ENCODE measurements at places on chromosomes 7 and 10.

DNA sequence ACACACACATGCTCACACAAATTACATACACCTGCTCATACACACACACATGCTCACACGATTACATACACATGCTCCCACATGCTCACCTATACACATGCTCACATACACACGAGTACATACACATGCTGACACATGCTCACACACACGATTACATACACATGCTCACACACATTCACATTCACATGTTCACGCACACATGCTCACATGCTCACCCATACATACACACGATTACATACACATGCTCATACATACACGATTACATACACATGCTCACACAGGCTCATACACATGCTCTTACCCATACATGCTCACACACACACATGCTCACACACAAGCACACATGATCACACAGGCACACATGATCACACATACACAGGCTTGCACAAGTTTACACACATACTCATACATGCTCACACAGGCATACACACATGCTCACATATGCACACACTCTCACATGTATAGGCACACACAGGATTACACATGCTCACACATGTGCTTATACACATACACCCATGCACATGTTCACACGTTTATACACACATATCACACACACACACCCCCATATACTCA is 118.5 kb downstream of the PAXIP1 start:
- no peak for DNase-seq

DNA sequence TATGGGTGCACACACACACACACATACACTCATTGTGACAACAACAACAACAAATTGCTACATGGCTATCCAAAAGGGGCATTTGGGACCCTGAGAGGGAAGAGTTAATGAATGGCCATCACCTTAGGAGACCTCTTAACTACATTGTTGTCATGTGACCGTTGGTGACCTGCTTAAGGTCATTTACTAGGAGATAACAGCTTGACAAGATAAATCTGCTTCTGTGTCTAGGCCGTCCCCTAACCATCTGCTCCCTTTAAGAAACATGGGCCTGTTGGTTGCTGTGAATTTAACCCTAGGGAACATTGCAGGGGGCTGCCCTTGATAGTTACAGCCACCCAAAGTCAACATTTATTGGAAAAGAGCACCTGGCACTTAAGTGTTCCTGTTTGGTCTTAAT is 29.7 kb downstream of the C1QL3 start:
- DNase-seq = peak; percentile 41

GRCh38 chr10:43323245-43323644 is 48.2 kb upstream of the FXYD4 start:
- DNase-seq = no peak

DNA sequence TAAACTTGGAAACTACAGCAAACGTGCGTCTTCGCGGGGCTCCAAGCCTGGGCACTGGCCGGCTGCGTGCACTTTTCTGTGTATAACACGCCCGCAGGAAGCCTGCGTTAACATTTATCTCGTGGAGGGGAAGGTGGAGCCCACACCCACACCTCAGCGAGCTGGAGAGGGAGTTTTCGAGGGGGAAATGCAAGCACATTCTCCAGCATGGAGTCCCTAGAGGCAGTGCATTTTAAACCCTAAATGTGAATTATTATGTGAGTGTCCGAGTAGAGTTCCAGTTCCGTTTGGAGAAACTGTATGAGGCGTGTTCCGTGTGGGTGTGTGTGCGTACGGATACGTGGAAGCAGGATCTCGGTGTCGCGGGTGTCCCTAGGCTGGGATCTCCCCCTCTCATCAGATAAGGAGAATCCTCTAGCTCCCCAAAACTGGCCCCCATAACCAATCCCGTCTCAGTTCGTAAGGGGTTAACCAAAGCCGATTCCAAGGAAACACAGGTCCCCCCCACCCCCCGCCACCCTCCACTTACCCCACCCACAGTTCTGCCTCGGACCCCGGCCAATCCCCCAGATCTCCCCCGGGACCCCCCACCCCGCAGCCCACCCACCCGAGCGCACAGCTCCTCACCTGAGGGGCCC is 403 bp downstream of the CDK6 start:
- DNase-seq = peak; percentile 45

- DNase-seq = no peak
These were observed 2.7 kb downstream of the ZNF503 start for GRCh38 chr10:75398692-75399460.

DNA sequence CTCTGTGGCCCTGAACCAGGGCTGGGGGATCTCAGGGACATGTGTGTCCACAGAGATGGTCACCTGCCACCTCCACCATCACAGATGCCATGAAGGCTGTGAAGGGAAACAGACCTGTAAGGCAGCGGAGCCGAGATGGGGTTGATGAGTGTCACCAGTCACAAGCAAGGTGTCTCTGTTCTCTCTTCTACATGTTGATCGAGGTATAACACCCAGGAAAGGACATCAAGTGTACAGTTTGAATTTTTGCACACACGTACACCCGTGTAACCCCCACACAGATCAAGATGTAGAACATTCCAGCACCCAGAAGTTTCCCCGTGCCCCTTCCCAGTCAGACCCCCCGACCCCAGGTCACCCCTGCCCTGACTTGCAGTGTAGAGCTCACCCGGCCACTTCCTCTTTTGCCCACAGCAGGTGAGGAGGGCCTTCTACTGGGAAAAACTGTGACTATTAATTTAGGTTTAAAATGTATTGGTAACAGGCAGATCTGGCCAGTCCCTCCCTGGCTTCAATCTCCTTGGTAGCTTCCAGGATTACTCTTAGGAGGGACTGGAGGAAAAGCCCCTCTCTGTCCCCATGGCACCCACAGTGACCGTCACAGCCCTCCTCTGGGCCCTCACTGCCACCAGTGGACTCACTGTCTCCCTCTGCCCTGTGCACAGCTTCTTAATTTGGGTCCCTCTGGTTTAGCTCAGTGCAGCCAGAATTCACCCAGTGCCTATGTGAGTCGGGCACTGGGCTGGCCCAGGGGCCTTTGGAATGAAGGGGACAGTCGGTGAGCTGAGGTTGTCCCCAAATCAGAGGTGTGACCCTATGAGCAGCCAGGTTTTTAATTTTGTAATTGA is 108.2 kb downstream of the LHPP start:
- DNase-seq = no peak

- DNase-seq = no peak
These were observed 501.3 kb downstream of the GFRA1 start for GRCh38 chr10:115771755-115772154.

DNA sequence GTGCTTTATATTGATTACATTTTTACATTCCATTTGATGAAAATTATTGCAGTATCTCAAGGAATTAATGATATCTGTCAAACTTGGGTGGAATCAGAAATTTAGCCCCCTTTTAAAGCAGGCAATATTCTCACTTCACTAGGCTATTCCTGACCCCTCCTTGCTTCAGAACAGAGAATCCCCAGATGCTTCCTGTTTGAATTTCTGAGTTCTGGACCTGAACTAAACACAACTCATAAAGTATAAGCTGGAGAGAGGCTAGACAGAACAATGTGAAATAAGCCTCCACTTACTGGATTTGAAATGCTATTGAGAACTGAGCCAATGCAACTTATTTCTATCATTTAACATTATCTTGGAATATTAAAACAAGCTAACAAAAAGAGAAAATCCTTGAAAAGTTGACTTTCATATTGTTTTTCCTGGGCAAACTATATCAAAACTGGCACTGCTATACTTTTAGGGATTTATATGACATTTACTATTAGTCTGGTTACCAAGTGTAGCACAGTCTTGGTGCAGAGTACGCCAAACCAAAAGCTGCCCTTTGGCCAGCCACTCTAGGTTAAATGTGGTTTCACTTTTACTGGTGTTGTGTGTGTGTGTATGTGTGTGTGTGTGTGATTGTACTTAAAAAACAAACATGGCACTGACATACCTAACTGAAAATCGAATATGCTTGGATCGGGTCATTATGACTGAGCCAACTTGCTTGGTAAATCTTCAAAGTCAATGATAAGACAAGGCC is 19.0 kb upstream of the AGMO start:
- no peak for DNase-seq

GRCh38 chr7:94655848-94656657 is at the start of gene SGCE:
TSS of gene SGCE (minus strand) at chr7:94656133. CDS start at chr7:94656098, 35 bp downstream.
- DNase-seq = peak; percentile 71

- no peak for DNase-seq
These were observed 42.7 kb downstream of the CFAP46 start for GRCh38 chr10:132899751-132900065.

- DNase-seq = no peak
These were observed 37.2 kb downstream of the PIK3AP1 start for GRCh38 chr10:96683065-96683464.

- DNase-seq = no peak
These were observed 21.4 kb upstream of the PAX2 start for GRCh38 chr10:100723770-100724530.

GRCh38 chr7:116431787-116432526 is 67.6 kb upstream of the CAV2 start:
- DNase-seq = no peak
